ENCODE measurements at places on chromosomes 2 and 18.

- no peak for DNase-seq
Measured at GRCh38 chr2:225948903-225949302, 549.4 kb downstream of the NYAP2 start.

- DNase-seq, result peak; percentile 41
Measured at GRCh38 chr2:179440642-179441251, 176.1 kb upstream of the SESTD1 start.

DNA sequence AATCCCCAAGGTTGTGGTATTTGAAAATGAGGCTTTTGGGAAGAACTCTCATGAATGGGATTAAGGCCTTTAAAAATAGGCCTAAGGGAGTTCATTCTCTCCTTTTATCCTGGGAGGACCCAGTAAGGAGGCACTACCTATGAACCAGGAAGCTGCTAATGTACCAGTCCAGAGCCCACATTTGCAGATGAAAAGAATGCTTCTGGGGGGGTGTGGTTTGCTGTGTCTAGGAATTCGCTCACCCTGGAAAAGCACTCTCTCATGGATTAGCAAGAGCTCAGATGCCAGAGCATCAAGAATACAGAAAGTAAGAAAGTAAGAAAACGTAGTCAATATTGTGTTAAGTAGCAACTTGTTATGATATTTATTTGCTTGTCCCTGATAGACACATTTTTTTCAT lies 785.7 kb upstream of the GYPC start:
- no peak for DNase-seq

GRCh38 chr2:19682493-19682892 lies 219.3 kb downstream of the TTC32 start:
- no peak for DNase-seq

DNA sequence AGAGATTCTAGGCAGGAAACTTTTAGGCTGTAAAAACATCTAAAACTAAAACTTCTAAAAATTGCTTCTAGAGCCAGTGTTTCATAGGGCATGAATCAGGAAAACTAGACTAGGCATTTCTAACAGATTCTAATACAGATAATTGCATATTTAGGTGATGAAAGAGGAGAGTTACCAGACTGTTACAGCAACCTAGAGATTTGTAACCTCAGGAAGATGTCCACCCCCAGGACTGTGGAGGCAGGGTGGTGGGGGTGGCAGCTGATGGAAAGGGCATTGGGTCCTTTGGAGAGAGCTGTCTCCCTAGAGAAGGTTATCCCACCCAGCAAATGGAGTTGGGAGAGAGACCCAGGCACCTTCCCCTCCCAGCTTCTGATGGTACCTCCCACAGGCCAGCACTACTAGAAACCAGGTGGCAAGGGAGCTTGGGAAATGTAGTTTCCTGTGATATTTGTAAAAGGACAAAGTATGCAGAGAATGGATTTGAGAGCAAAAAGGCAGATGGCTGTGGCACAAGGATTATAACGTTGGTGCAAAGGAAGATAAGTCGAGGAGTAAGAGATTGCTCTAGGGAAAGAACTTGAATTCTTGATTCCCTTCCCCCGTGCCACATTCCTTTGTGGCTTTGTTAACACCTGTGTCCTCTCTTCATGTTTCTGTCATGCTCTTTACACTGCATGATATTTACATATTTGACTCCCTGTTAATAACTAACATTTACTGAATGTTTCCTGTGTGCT lies 75.6 kb upstream of the MGAT5 start:
- no peak for DNase-seq

DNA sequence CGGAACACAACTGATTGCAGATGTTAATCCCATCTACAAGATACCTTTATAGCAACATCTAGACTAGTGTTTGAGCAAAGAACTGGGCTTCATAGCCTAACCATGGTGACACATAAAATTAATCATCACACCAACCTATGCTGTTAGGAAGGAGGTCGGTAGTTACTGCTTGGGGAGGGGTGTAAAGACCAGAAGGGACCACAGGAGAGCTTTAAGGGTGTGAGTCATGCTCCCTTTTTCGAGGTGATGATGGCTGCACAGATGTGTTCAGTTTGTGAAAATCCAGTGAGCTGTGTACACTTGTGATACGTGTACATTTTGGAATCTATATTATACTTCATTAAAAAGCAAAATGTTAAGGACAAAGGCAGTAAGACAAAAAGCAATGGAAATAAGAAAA lies 4.6 kb upstream of the SEH1L start:
- DNase-seq, result no peak

DNA sequence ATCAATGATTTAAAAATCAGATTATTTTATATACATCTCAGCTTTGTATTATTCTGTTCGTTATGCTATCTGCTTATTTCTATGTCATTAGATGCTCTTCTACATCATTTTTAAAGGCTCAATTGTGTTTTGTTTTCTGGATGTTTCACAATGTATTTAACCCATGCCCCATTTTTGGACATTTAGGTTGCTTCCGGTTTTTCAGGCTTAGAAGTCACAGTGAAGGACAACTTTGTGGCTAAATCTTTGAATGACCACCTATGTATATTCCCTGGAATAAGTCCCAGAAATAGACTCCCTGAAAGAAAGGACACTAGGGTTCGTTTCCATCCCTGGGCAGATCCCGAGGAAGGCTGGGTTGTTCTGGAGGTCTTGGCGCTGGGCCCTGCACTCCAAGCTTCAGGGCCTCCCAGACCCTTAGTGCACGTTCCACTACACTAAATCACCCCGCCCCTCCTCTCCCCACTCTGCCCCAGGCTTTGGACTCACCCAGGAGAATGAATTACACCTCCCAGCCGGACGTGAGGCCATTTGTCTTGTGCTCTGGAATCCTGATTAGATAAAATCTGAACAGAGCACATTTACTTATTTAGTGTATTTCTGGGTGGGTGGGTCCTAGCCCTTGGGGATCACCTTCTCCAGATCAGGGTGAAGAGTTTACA lies 188.2 kb downstream of the ZFP36L2 start:
- DNase-seq, result peak; percentile 67

DNA sequence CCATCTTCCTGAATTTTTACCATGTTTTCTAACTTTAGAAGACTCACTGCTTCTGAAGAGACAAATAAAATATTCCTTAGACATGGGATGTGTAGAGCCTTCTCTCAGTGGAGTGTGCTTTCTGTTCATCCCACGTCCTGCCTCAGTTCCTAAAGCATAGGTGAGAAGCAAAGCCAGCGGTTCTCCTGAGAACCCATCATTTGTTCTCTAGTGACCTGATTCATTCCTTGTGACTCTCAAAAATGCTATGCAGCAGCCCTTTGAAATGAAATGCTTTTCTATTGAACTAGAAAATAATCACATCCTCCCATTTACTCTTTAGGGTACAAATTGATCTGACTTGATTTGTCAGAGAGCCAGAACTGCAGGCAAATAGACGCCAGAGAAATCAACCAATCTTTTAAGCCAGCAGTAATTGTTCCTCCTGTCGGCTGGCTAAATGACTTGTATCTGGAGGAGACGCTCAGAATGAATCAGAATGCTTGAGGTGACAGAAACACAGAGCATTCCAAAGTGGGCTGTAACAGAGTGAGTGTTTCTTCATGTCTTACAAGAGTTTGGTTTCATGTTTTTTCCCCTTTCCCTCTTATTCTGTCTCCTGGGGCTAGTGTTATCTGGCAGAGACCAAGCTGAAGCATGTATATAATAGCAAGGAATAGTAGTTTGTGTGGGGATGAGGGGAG lies 81.3 kb upstream of the TMEM178A start:
- DNase-seq, result peak; percentile 31

GRCh38 chr2:216222650-216223352 lies 113.7 kb downstream of the XRCC5 start:
- no peak for DNase-seq

GRCh38 chr2:23384551-23385343 lies at the start of gene KLHL29:
Gene KLHL29 (plus strand): TSS chr2:23385179. CDS start chr2:23562197, 177,018 bp downstream.
- DNase-seq, result peak; percentile 89

- DNase-seq, result peak; percentile 97
Measured at GRCh38 chr2:69216535-69217332, 170.3 kb downstream of the GFPT1 start.

GRCh38 chr2:216517447-216518225 lies 19.0 kb downstream of the RPL37A start:
- DNase-seq, result no peak

DNA sequence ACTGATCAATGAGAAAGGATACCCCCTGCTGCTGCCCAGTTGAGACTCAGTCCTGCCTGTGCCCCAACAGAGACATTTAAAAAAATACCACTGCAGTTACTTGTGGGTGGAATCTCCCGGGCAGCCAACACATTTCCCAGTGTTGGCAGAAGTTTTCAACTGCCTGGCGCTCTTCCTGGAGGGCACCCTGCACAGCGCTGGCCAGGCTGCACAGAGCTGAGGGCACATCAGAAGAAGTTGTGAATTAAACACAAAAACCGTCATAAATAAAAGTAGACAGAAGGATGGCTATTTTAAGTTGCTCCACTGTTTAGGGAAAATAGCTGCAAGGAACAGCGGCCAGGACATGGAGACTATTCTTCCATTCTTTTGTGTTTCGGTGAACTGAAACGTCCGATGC lies 110.2 kb upstream of the THOC1 start:
- DNase-seq, result peak; percentile 33

- no peak for DNase-seq
Measured at GRCh38 chr2:240806459-240806858, 13.6 kb downstream of the KIF1A start.
